ENCODE measurements at places on chromosomes 5 and 9.
A peak's percentile ranks its signal among the peaks of the same experiment; 100 is the strongest.

GRCh38 chr5:144273232-144274027 is 102.8 kb downstream of the KCTD16 start:
- no peak for DNase-seq

GRCh38 chr9:2083479-2083878 is 68.3 kb downstream of the SMARCA2 start:
- no peak for DNase-seq

GRCh38 chr9:134419684-134420076 is 93.4 kb downstream of the RXRA start:
- DNase-seq = no peak

DNA sequence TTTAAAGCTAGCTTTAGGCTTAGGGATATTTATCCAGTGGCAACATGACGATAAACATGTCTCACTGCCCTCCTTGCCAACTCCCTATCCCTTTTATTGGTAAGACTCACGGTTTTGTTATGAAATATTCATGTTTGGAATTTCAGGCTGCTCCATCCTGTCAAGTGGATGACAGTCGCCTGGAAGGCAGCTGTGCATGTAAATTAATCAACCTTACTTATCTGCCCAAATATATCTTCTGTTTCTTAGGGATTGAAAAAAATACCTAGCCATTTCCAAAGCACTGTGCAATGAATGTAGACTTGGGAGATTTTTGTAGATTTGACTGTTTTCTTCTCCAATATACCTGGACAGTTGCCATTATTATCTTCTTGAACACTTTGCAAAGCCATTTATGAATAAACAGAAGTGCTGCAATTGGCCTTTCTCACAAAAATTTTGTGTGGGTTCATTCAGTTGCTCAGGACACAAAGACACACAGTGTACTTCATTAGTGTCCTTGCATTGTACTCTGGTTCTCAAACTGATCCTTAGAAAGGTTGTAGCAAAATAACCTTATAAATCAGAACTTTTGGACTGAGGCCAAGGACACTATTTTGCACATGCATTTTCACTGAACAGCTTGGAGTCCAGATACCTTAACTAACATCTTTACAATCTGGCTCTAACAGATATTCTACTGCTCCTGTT is 889.4 kb upstream of the SEMA6A start:
- no peak for DNase-seq

DNA sequence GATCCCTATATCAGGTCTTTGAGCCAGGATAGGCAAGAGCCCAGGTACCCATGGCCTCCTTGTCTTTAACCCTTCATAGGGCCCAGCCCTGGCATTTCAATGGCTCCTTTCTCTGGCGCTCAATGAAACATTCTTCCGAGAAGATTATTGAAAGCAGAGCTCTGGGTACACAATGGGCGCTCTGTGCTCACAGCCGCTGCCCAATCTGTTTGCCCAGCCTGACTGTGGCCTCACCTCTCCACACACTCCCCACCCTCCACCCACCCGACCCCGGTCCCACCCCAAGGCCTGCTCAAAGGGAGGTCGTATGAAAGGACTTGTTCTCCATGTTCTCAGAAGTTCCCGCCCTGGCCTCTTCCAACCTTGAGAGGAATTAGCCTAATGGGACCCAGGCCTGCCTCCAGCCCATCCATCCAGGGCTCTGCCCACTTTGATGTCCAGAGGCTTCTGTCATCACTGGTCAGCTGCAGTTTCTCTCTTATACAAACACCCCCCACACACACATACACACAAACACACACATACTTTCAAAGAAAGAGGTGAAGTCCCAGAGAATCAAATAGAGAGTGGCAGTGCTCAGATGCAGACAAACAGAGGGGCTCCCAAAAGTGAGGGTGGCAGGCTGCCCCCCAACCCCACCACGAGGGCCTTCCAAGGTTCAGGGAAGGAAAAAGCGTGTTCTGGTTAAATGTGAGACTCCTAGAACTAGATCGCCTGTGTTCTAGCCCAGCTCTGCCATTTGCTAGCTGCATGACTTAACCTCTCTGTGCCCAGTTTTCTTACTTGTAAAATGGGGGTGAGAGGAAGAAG is 5.1 kb upstream of the ARSI start:
- no peak for DNase-seq

DNA sequence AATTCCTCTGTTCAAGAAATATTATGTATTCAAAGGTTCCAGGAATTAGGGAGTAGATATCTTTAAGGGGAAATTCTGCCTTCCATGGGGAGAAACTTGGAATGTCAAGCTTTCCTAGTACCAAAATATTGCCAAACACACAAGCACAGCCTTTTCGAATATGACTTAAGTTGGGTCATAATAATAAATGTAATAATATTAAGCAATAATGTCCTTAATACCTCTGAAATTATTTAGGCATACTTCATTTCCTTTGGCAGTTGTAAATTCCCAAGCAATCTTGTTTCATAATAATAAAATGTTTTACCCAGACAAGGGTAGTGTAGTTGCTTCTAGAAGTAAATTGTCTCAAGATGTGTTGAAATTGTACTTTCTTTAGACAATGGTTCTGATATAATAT is 630.3 kb upstream of the CDH18 start:
- no peak for DNase-seq

DNA sequence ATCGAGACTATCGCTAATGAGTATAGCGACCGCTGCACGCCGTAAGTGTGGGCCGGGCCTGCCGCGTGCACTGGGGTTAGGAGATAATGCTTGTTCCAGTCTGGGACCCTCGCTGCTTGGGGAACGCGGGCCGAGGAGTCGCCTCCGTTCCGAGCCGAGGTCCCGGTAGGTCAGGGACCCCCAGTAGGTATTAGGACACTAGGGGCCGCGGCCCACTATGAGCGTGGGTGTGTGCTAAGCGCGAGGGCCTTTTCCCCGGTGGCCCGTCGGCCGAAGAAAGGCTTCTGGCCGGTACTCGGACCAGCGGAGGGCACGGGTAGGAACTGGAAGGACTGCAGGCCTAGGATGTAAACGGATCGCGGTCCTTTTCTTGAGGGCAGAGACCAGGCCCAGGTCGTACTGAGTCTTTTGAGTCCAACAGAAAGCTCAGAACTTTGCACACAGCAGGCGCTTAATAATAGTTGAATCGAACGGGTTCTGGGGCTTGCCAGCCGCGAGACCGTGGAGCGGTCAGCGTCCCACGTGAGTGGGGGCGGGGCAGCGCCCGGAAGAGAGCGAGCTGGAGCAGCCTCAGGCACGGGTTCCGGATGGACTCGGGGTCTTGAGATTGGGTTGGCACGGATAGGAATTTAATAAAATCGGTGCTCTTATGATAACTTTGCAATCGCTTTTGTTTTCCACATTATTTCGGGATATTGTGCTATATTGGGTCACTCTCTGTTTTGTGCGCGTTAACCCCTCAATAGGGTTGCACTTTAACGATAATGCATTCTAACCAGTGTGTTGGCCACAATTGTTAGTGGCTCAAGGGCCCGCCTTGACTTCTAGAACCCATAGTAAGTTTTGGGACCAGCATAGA is 733 bp downstream of the HSPA4 start:
- peak; percentile 34 for DNase-seq

- no peak for DNase-seq
Measured at GRCh38 chr9:111807197-111807596, 12.5 kb upstream of the SHOC1 start.

DNA sequence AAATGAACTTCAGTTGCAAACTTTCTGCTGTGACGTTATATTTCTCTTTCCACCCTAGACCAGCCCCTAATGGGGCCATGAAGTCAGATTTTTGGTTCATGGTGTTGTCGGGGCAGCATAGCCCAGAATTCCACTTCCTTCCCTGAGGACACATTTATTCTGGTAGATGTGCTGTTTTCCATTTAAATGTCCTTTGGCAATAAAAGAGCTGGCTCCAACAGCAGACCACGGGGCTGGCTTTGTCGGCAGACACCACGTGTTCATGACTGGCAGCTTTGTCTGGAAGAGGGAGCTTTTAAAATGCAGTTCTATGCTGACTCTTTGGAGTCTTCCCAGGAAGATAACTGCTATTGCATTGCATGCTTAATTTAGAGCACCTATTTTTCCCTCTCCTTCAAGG is 17.6 kb upstream of the LCP2 start:
- no peak for DNase-seq

DNA sequence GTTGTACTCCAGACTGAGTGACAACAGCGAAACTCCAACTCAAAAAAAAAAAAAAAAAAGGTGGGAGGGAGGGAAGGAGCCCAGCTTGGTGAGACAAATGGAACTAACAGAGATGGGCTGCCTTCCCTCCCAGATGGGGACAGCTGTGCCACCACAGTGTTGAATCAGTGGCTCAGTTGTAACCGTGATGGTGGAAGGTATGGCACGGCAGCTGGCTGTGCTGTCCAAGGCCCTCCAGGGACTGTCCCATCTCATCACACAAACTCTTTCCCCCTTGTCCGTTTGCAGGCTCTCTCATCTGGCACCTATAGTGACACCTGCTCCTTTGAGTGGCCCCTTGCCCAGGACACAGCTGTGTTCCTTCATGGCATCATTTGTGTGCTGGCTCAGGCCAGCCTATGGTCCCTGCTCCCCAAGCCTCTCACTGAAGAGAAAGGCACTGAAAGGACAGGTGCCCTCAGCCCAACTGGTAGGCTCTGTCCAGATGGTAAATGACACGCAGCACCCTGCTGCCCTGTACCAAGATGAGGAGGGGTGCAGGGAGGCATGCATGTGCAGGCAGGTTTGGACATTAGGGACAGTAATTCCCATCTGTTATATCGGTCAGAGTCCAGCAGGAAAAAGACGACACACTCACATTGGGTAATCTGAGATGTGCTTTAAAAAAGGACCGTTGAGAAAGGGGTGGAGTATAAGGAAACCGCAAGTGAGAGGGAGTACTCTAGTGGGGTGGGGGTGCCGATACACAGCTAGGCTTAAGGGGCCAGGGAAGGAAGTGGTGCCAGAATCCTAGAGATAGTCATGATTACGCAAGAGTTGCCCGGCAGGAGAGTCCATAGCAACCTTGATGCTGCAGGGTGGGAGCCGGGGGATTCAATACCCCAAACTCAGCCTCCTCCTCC is 4.3 kb downstream of the SMIM33 start:
- DNase-seq = no peak

- DNase-seq = peak; percentile 36
Measured at GRCh38 chr9:111525056-111525977, at the start of gene ZNF483. TSS of gene ZNF483 (plus strand) at chr9:111525179. CDS start at chr9:111527396, 2,217 bp downstream.

DNA sequence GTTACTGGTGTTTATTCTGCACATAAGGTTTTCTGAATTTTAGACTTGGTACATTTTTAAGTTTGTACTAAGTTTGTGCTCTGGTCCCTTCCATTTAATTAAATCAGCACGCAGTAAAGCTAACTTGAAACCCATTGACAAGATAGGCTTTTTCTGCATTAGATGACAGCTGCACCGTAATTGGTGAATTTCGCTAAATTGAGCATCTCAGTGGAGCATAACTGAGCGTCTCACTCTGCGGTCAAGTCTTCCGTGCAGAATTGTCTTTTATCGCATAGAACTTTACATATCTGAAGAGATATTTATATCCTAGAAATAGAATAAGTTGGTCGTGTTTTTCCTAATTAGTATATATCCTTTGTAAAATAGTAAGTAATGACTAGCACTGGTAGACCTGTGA is 4.1 kb downstream of the SUB1 start:
- DNase-seq = no peak

- no peak for DNase-seq
Measured at GRCh38 chr5:141876628-141877355, 1.4 kb downstream of the PCDH1 start.

GRCh38 chr5:44536650-44537260 is 147.5 kb upstream of the FGF10 start:
- DNase-seq = no peak

All from stimulated activated CD8-positive, alpha-beta memory T cell treated with anti-CD3 and anti-CD28 coated beads, Interleukin-7, amount 100 ng/mL, for 48 hours (primary cell).